ENCODE measurements at places on chromosomes 16 and 17.
A peak's percentile ranks its signal among the peaks of the same experiment; 100 is the strongest.

- no peak for DNase-seq
Observed at GRCh38 chr16:85206472-85207356, 94.4 kb upstream of the CIBAR2 start.

DNA sequence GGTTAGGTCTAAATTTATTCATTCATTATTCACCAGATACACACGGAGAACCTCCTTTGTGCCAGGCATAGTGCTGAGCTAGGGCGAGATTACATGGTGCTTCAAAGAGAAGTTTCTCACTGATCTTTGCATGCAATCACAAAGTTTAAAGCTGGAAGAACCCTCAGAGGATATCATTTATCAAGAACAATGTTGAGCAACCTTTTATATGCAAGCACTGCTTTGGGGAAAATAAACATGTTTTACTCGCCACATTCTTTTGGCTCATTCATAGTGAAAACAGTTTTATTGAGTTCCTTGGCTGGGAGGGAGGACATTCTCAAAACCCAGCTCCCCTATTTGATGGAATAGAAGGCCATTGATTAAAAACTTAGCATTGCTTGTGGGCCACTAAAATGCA lies 49.8 kb upstream of the XYLT1 start:
- DNase-seq, result no peak

GRCh38 chr16:14369734-14370598 lies 260.1 kb downstream of the PARN start:
- DNase-seq, result no peak

DNA sequence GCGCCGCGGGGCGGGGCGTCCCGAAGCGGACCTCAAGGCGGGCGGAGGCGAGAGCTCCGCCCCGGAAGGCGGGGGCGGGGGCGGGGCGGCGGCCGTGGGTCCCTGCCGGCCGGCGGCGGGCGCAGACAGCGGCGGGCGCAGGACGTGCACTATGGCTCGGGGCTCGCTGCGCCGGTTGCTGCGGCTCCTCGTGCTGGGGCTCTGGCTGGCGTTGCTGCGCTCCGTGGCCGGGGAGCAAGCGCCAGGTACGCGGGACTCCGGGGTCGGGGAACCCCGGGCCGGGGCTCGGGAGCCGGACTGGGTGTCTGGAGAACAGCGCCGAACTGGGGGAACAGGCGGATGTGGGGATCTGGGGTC lies at the start of gene TNFRSF12A:
TNFRSF12A (plus strand) TSS at position 122 of the 357 bp plus-strand sequence; CDS start at position 152, 30 bp downstream.
- peak; percentile 79 for DNase-seq

- DNase-seq, result no peak
Observed at GRCh38 chr17:82685291-82685690, 13.2 kb downstream of the RAB40B start.

- DNase-seq, result no peak
Observed at GRCh38 chr16:11250786-11251524, 5.0 kb downstream of the SOCS1 start.

- peak; percentile 73 for DNase-seq
Observed at GRCh38 chr17:81094509-81095382, 59.8 kb downstream of the BAIAP2 start.

- no peak for DNase-seq
Observed at GRCh38 chr17:231191-231965, 49.9 kb upstream of the DOC2B start.

DNA sequence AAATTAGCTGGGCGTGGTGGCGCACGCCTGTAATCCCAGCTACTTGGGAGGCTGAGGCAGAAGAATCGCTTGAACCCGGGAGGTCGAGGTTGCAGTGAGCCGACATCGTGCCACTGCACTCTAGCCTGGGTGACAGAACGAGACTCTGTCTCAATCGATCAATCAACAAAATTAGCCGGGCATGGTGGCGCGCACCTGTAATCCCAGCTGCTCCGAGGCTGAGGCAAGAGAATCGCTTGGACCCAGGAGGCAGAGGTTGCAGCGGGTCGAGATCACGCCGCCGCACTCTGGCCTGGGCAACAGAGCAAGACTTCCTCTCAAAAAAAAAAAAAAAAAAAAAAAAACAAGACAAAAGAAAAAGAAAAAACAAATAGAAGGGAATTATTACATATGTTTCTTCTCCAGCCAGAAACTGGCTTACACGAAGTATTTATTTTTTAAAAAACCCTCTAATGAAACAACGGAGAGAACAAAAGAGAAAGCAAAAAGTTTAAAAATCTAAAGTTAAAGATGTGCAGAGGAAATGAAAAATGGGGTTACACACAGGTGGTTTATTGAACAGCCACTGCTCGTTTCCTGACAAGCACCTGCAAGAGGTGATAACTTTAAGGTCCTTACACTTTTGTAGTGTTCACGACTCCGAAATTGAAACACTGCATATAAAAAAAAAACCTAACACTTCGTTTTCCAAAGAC lies 1.4 kb downstream of the SYNRG start:
- DNase-seq, result no peak

- DNase-seq, result no peak
Observed at GRCh38 chr17:72634621-72635020, 457.9 kb downstream of the SLC39A11 start.

- no peak for DNase-seq
Observed at GRCh38 chr16:71431176-71431575, 10.7 kb downstream of the TLE7 start.

- no peak for DNase-seq
Observed at GRCh38 chr17:13917634-13918033, 151.7 kb upstream of the COX10 start.

DNA sequence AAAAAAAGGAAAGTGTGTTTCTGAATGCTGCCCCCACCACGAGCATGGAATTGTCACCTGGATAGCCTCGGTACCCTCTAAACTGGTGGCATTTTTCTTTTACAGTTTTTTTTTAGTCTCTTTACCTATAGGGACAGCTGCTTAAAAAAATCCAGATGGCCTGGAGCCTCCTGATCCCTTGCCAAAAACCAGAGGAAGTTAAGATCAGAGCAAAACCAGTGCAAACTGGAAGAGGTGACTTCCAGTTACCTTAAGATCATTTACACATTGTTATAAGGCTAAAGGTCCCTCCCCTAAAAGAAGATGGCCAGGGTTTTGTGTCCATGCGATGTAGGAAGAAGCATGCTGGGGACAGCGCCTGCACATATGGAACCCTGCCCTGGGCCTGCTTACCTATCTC lies 3.5 kb downstream of the MEFV start:
- DNase-seq, result no peak

DNA sequence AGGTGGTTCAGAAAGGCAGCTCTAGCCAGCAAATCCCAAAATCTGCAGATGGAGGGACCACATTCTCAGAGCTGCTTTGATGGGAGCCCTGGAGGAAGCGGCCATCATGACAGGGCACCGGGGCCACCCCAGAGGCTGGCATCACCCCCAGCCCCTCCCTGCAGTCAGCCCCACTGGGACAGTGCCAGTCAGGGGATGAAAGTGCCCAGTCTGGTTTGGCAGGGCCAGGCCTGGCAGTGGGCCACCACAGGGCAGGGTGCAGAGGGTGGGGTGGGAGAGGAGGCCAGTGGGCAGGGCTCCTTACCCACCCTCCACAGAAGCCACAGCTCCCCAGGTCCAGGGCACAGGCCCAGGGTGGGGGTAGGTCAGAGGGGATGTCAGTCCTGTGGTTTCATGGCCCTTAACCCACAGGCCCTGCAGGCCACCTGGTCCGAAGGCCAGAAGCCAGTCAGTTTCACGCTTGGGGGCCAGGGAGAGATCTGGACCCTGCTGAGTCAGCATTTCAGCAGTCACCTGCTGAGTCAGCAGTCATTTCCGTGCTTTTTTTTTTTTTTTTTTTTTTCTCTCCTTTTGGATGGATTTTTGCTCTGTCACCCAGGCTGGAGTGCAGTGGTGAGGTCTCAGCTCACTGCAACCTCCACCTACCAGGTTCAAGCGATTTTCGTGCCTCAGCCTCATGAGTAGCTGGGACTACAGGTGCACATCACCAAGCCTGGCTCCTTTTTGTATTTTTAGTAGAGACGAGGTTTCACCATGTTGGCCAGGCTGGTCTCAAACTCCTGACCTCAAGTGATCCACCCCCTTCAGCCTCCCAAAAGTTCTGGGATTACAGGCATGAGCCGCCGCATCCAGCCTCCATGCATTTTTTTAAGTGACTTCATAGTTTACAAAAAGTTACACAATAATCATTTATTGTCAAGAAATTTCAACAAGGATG lies 10.4 kb downstream of the SLC25A10 start:
- DNase-seq, result no peak

DNA sequence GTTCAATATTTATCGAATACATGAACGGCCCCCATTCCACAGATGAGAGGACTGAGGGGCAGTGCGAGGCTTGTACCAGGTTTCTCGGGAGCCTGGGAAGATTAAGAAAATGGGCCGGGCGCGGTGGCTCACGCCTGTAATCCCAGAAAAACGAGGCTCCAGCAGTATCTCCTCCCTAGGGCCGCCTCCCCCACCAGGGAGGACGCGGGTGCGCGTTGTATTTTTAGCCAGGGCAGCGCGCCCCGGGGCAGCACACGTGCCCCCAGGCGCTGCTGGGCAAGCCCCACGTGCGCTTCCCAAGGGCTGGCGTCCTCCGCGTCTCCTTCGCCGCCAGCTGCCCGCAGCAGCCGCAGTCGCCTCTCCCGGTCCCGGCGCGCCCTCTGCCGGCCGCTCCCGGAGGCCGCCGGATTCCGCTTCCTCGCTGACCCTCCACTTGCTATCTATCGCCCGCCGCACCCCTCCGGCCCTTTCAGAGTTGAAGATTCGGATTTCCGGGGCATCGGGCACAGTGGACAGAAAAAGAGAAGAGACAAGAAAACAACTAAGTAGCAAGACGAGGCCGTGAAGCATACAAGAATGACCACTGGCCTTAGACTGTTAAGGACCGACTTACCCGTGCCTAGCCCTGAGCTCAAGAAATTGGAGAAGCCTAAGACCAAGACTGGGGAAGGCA lies 1.9 kb upstream of the YBX2 start:
- peak; percentile 29 for DNase-seq

GRCh38 chr17:60390186-60390585 lies 1.7 kb downstream of the USP32 start:
- DNase-seq, result no peak

- DNase-seq, result no peak
Observed at GRCh38 chr17:19719355-19720209, 3.2 kb upstream of the SLC47A2 start.

DNA sequence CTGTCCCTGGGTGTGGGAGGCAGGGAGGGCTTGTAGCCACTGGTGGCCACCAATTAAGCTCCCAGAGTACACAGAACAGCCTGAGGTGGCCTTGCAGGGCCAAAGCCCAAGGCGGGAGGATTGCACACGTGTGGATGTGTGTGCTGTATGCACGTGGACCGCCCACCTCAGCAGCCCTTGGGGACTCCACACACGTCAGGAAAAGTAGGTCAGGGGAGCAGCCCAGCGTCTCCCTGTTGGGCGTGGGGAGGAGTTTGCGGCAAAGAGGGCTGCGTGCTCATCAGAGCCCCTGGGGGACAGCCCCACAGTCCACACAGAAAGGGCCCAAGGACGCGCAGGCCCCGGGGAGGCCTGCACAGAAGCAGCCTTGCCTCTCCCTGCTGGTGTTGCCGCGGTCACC lies 19.6 kb downstream of the SBK1 start:
- no peak for DNase-seq

GRCh38 chr17:3544365-3544764 lies 13.2 kb downstream of the TRPV3 start:
- no peak for DNase-seq

DNA sequence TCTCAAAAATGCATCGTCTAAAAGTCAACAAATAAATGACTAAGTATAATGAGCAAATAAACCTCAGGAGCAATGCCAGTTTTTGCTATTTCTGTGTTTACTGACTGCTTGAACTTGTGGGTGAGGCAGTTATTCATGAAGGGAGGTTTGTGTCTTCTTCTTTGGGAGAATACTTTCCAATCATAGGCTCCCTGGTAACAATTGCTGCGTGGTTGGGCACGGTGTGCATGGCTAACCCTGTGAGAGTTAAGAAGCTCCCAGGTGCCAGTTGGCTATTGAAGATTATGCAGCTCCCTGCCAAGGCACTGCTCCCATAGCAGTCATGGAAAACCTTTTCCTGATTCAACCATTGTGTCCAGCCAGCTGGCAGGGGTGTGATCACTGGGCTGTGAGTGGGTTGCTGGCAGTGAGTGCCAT lies 775.9 kb upstream of the GOT2 start:
- no peak for DNase-seq

DNA sequence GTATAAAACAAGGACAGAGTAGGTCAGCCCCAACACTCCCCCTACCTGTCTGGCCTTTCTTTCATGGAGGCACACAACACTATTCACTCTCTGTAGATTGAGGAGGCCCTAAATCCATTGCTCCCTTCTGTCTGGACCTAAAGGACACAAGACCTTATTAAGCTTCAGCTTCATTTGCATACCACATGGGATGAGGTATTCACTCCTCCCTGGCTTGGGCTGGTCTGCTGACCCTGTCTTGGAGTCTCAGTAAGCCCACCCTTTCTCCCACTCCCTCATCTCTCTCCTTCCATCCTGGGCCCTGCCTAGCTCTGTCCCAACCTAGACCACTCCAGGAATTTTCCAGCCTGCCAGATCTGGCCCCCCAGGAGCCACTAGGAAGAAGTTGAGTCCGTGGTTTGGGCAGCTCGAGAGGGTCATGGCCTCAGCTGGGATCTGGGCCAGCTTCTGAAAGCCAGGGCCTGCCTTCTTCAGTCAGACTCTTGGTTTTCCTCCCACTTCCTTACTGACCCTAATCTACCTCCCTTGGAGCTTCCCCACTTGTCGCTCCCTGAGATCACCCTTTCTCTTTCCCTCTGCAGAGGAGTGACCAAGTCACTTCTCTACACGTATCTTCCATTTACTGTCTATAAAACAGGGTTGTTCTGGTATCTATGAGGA lies 6.5 kb upstream of the LLGL1 start:
- DNase-seq, result no peak

DNA sequence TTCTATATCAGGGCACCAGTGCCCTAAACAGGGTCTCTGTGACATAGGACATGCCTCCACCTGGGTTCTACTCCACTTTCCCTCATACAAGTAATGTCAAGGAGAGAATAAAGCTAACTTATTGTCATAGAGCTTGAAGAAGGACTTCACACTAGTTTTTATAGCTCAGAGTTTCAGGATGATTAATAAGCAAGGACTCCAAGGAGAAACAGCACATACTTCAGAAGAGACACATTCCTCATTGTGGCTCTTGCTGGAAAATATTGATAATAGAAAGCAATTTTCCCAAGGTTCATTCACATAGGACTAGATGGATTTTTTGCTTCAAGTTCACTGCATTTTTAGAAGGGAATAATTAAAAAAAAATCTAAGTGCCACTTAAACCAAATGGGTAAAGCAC lies 133.3 kb downstream of the CA10 start:
- no peak for DNase-seq

GRCh38 chr17:76598004-76598439 lies 12.4 kb upstream of the ST6GALNAC2 start:
- no peak for DNase-seq
